Lung (tissue), 17 donors: ENCODE measurements at places on chromosomes 7 and 10. TPM values are rescaled to one million over a fixed set of nuclear protein-coding genes. Genes with fewer than 3 reads are reported as not detected.

GRCh38 chr10:46012746-46013145 is 17.7 kb downstream of the NCOA4 start:
- DNase-seq: no peak

- DNase-seq: no peak
These were observed 70.0 kb downstream of the MINDY4 start for GRCh38 chr7:30841025-30841735.

DNA sequence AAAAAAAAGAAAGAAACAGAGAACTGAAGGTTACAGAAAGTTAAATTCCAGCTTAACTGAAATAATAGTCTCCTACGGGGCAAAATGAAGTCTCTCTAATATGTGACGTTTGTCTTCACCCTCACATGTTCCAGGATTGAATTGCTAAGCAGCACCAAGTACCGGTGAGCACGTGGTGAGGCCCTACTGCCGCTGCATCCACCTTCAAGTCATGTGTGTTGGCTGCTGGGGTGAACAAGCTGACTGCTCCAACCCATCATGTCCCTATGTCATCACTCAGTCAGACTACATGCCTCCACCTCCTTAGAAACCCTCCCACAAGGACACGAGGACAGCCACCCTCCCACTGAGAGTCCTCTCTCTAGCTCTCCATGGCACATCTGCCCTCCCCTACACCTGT is 35.4 kb upstream of the NPFFR1 start:
- no peak for DNase-seq

The STOX1 gene
- 5.8 TPM for total RNA-seq

The WEE2 gene
- not detected for total RNA-seq

- DNase-seq: no peak
These were observed 100.6 kb upstream of the CREB5 start for GRCh38 chr7:28311670-28312069.

DNA sequence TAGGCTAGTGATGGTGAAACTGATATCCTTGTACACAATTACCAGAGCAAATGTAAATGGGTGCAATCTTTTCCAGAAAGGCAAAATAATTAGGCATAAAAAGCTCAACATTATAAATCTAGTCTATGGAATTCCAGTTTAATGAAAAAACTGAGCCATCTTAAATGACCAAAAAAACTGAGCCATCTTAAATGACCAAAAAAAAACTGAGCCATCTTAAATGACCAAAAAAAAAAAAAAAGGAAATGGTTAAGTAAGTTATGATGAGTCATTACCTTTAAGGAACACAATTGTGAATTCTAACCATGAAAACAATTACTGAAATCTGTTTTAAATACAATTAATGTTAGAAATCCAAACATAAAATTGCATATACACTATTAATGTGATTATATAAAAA is 25.3 kb downstream of the USP6NL start:
- DNase-seq: no peak

DNA sequence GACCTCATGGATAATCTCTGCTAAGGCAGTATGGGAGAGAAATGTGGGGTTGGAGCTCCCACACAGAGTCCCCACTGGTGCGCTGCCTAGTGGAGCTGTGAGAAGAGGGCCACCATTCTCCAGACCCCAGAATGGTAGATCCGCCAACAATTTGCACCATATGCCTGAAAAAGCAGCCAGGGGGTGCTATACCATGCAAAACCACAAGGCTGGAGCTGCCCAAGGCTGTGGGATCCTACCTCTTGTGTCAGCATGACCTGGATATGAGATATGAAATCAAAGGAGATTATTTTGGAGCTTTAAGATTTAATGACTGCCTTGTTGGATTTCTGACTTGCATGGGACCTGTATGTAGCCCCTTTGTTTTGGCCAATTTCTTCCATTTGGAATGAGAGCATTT is 27.0 kb upstream of the SAMD9L start:
- DNase-seq: no peak

DNA sequence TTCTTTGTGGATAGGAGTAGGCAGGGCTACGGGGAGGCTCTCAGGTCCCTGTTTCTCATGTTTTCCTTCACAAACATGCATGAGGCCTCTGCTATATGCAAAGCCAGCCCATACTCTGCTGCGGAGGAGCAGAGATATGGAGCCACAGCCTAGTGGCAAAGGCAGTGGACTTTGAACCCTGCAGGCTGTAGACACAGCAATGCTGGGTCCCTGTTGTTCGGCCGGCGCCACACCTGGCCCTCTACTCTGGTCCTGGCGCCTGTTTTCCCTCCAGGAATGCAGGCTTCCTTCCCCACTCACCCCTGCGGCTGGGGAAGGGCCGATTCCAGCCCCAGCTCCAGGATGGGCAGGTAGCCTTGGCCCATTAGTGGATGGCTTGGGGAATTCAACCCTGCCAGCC is 11.5 kb downstream of the CLRN3 start:
- no peak for DNase-seq

DNA sequence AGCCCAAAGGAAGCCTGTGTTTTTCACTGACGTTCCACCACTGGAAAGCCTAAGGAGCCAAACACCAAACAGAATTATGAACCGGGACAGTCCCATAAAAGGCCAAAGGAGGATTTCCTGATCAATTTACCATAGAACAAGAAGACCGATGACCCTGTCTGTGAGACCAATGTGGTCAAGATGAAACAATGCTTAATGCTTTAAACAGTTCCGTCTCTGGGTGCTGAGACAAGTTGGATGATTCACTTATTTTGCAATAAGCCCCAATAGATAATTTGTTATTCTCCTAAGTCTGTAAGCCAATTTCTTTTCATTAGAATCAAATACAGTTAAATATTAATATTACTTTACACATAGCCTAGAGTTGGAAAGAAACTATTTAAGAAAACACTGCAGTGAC is 134.9 kb downstream of the MICU1 start:
- no peak for DNase-seq
